Stimulated activated CD8-positive, alpha-beta memory T cell treated with anti-CD3 and anti-CD28 coated beads, Interleukin-4, amount 100 ng/mL, for 1 hour (primary cell): ENCODE measurements at places on chromosomes 3 and 15.

DNA sequence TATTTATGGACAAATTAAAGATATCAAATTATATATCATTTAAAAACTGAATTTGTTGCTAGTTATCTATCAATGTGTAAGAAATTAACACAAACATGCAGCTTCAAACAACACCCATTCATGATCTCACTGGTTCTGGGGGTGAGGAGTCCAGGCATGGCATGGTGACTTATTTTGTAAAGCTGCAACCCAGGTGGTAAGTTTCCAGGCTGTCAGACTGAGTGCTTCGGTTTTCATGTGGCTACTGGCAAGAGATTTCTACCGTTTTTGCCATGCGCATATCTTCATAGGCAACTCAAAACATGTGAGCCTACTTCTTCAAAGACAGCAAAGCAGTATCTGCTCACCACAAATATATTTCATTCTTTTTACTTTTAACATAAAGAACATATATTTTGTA is 364.3 kb upstream of the BCHE start:
- no peak for DNase-seq

GRCh38 chr3:39505866-39506742 is 38.6 kb downstream of the MOBP start:
- no peak for DNase-seq

DNA sequence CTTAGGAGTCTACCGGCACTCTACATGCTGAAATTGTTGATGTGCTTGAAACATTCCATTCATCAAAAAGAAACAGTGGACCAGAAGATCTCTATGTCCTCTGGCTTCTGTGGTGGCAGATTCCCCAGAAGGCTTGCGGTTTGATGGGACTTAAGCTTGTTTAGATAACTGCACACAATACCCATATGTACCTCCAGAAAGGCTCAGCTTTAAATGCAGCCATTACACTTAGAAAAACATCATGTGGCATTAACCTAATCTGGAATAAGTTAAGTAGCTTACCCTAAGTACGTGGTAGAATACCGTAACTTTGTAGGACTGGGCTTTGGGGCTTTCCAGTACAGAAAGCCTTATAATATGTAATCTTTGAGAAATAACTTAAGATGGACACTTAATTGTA is 187.3 kb downstream of the RBMS3 start:
- no peak for DNase-seq

GRCh38 chr3:175434561-175434960 is 575.4 kb downstream of the NAALADL2 start:
- DNase-seq, result no peak

DNA sequence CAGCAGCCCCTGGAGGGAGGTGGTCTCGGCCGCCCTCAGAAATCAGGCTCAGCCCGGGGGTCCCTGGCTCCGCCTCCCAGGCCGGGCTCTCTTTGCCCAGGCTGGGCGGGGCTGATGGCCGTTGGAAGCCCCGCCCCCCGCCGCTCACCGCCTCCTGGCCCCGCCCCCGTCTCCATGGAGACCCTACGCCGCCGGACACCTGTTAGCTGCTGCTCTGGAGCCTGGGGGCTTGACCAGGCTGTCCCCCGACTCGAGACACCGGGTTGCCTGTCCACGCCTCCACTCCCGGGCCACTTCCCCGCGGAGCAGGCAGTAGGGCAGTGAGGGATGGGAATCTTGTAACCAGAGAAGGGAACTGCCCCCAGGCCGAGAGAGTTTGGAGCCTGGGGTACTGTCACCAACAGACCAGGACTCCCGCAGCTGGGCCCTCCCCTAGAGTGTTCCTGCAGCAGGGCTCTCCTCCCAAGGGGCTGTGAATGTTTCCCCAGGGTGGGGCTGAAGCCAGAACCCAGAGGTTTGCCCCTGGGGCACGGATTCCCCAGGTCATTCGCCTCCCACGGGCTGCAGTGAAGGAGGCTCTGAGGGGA is 27.8 kb upstream of the RPL32 start:
- DNase-seq, result no peak

DNA sequence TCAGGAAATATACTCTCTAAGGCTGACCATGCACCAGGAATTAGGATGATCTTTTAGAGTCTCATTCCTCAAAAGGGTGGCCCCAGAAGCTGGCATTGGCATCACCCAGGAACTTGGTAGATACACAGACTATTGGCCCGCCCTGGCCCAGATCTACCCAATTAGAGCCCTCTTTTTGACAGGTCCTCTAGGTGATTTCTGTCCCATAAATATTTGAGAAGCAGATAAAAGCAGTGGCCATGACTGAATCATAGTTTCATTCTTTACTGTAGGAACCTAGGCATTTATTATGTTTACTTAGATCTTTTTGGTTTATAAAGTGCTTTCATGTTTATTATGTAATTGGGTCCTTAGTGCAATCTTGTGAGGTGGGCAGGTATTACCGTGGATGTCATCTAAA is 7.6 kb downstream of the TLNRD1 start:
- no peak for DNase-seq

- no peak for DNase-seq
Observed at GRCh38 chr3:182713743-182714517, 79.4 kb upstream of the ATP11B start.

- DNase-seq, result no peak
Observed at GRCh38 chr3:39755100-39755499, 54.3 kb upstream of the MYRIP start.

GRCh38 chr15:68590721-68591389 is 12.1 kb downstream of the CORO2B start:
- no peak for DNase-seq

- DNase-seq, result no peak
Observed at GRCh38 chr15:63893866-63894661, 60.3 kb upstream of the HERC1 start.

GRCh38 chr3:12963922-12964701 is 109.1 kb downstream of the IQSEC1 start:
- no peak for DNase-seq

DNA sequence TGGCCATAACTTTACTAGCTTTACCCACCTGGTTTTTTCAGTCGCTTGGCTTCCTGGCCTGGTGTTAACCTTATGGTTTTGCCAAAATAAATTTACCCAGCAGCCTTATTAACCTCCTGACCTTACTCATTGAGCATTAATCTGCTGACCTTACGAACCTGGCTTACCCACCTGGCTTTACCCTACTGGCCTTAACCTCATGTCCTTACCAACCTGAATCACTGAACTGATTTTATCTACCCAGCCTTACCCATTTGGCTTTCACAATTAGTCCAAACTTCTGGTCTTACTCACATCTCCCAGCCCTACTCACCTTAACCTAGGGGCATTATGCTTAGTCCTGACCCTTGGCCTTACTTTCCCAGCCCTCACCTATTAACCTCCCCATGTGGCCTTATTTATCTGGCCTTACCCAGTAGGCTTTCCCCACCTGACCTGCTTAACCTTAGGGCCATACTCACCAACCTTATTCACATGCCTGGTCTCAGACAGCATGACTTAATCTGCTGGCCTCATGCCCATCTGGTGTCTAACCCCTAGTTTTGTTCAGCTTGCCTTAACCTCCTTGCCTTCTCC is 93.4 kb downstream of the IL12A start:
- DNase-seq, result no peak

DNA sequence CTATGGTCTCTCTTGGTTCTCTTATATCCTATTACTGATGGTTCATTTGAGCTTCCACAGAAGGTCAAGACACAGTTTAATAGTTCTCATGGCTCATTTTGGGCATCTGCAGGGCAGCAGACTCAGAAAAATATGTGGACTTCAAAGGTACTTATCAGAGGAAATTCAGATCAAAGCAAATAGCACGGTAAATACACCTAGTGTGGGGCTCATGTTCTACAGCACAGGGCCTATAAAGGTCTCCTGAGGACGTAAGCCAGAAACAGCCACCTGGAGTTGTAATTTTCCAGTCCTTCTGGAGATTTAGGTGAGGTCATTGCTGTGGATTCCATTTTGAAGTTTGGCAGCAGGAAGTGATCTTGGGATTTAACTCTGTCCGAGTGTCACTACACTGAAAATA is 134.5 kb upstream of the SGO1 start:
- DNase-seq, result no peak

DNA sequence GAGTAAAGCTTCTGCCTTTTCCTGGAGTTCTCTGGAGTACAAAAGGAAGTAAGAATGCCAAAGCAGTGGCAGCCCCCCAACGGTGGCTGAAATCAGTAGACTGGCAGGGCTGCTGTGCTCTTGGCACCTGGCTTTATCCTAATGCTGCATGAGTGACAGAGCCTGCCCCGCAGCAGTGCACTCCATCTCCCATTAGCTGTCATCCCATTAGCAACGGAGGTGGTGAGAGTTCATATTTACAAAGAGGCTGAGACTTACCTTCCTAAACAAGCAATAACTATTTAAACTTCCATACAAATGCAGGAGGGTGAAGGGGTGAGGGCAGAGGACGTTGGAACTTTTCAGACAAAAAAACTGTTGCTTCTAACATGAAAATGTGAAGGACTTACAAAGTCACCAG is 51.9 kb downstream of the SERPINI1 start:
- DNase-seq, result no peak

- DNase-seq, result no peak
Observed at GRCh38 chr15:25618161-25618560, 179.3 kb upstream of the UBE3A start.

DNA sequence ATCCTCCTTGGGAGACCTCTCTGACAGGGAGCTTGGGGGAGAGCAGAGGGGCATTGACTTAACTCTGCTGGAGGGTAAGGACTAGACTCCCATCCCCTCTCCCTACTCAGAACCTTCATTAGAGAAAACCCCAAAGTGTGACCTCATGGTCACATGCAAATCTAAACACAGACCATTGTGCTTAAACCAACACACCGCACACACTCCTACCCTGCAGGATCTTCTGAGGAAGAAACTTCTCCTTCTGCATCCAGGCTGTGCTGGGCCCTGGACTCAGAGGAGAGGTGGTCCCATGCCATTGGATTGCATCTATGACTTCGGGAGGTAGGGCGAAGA is 805 bp upstream of the PARP16 start:
- DNase-seq, result no peak

- DNase-seq, result no peak
Observed at GRCh38 chr3:46867550-46867898, 4.3 kb upstream of the MYL3 start.

DNA sequence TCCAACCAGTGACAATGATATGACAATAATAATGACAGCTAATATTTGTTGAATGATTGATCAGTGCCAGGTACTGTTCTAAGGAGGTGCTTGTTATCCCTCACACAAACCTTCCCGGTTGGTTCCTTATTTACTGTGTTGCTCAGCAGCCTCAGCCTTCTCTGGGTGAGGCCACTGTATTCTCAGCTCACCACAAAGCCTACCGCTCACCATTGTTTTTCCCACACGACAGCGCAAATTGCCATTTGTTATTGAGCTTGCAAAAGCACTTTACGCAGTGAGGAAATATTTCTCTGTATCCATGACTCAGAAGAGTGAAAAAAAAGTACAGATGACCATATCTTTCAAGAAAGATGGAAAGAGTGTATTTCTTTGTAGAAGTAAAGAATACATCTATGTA is 49.5 kb upstream of the PDZRN3 start:
- DNase-seq, result no peak

GRCh38 chr3:11010426-11011165 is 18.0 kb downstream of the SLC6A1 start:
- DNase-seq, result no peak

DNA sequence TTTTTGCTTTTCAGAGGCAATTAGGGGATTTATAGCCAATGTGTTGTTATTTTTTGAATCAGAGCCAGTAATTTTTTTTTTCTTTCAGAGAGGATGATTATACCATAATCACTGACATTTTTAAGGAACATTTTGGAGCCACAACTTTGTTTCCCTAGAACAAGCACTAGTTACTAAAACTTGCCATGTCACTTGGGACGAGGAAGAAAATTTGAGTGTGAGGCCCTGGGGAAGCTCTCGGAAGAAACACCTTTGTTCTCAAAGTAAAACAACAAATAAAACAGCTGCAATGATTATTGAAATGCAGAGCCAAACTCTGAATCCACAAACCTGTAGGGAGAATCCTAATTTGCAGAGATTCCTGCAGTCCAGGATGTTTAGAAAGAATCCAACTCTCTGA is 69.7 kb downstream of the PDZRN3 start:
- DNase-seq, result no peak

DNA sequence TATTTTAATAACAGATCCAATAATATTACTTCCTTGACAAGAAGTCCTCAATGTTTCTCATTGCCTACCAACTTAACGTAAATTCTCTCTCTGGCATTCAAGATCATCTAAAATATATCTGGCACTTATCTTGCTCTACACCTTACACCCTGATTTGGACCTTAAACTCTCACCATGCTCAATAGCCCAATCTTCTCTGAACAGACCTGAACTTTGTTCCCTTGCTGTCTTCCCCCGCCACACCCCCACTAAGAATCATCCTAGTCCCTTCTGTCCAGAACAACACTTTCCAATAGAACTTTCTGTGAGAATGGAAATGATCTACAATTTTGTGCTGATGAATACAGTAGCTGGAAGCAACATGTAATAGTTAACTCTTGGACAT is 44.9 kb downstream of the P2RY1 start:
- no peak for DNase-seq

DNA sequence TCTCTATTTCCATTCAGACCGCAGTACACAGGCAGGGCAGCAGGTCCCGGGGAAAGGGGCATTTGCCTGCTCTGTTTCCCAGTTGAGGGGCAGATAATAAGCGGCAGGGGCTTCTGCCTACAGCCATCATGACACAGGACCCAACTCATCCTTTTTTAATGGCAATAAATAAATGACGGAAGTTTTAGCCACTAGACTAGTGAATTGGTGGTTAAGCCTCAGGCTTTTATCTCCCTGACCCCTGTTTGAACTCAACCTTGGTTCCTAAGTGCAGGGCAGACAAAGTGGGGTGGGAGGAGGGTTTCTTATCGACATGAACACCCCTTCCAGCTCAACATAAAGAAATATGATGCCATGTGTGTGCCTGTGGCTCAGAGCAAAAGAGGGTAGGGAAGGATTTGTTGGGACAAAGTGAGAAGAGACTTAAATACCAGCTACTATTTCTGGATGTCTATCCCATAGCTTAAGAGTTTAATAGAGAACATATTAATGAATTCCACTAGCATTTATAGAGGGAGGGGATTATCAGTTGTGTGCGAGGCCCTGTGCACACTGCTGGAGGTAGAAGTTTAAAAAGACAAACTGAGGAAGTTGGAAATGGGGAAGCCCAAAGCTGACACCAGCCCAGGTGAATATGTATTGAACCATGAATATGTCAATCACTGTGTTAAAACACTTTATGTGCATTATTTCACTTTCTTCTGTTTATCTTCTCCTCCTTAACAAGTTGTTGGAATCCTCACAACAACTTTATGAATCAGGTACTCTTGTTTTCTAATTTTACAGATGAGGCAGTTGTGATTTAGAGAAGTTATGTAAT is 939.4 kb downstream of the MCTP2 start:
- DNase-seq, result no peak
